ENCODE measurements at places on chromosomes 7 and 10. TPM values are rescaled to one million over a fixed set of nuclear protein-coding genes. Genes with fewer than 3 reads are reported as not detected.

- no peaks in the 10 kb centered on the region for H3K27me3 ChIP-seq
- no peaks in the 10 kb centered on the region for H3K36me3 ChIP-seq
- H3K27ac ChIP-seq: peak overlapping the region; percentile 79
- no peak for DNase-seq
- H3K4me1 ChIP-seq: peaks cover 37% of the 10 kb centered on the region
Observed at GRCh38 chr7:102463841-102464576, 654 bp downstream of the ALKBH4 start.

- peaks cover 100% of the 10 kb centered on the region for H3K4me1 ChIP-seq
- peaks cover 1% of the 10 kb centered on the region for H3K36me3 ChIP-seq
- H3K4me3 ChIP-seq: peak overlapping the region; percentile 89
- peak overlapping the region; percentile 99 for H3K27ac ChIP-seq
Observed at GRCh38 chr10:22630234-22631174, 83.9 kb downstream of the PIP4K2A start.

- no peaks in the 10 kb centered on the region for H3K4me1 ChIP-seq
- H3K27ac ChIP-seq: no peak overlapping the region
- H3K27me3 ChIP-seq: peaks cover 5% of the 10 kb centered on the region
- no peak overlapping the region for H3K4me3 ChIP-seq
Observed at GRCh38 chr10:76287856-76288255, 856.4 kb downstream of the LRMDA start.

DNA sequence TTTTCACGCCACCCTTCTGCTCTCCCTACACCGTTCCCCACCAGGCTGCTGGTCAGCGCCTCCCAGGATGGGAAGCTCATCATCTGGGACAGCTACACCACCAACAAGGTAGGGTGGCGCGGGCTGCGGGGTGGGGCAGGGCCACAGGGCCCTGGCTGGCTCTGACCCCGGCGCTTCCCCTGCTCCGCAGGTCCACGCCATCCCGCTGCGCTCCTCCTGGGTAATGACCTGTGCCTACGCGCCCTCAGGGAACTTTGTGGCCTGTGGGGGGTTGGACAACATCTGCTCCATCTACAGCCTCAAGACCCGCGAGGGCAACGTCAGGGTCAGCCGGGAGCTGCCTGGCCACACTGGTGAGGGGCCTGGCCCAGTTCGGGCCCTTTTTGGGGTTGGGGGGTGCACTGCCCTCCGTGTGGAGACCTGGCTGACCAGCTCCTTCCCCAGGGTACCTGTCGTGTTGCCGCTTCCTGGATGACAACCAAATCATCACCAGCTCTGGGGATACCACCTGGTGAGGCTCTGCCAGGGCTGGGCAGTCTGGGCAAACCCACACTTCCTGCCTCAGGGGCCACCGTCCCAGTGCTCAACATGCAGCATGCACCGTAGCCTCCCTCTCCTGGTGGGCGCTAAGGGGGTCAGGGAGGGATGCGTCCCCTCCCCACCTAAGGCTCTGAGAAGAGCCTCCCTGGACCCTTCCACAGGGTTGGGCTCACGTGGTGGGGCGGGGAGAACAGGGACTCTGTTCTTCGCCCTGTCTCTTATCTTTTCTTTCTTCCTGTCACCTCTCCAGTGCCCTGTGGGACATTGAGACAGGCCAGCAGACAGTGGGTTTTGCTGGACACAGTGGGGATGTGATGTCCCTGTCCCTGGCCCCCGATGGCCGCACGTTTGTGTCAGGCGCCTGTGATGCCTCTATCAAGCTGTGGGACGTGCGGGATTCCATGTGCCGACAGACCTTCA is 4.0 kb downstream of the GNB2 start:
- H3K27me3 ChIP-seq: no peaks in the 10 kb centered on the region
- H3K36me3 ChIP-seq: peaks cover 5% of the 10 kb centered on the region
- H3K4me3 ChIP-seq: peak overlapping the region; percentile 45
- peak overlapping the region; percentile 80 for H3K27ac ChIP-seq
- no peak for DNase-seq

DNA sequence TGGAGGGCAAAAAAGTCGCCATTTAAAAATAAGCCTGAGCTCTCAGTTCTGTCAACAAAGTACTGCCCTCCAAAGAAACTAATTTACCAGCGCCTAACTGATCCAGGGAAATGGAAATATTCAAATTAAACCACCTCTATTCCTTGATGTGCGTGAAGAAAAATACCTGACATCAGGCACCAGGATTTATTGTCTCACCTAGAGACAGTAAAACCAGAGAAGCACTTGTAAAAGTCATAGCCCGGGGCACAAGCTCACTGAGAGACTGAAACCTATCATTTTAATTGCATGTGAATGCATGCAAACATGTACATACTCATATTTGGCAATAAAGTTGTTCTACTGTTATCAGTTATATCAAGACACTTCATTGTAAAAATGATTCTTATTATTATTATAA is 147.3 kb upstream of the VSTM2A start:
- H3K4me1 ChIP-seq: no peaks in the 10 kb centered on the region
- no peak for DNase-seq
- no peaks in the 10 kb centered on the region for H3K36me3 ChIP-seq
- no peak overlapping the region for H3K4me3 ChIP-seq

LLCFC1 gene
- not detected for total RNA-seq

Measured in activated T-cell treated with anti-CD3 and anti-CD28 coated beads, Interleukin-2, amount 50 U/mL, for 72 hours (primary cell).